ENCODE measurements at places on chromosomes 16 and 17.

DNA sequence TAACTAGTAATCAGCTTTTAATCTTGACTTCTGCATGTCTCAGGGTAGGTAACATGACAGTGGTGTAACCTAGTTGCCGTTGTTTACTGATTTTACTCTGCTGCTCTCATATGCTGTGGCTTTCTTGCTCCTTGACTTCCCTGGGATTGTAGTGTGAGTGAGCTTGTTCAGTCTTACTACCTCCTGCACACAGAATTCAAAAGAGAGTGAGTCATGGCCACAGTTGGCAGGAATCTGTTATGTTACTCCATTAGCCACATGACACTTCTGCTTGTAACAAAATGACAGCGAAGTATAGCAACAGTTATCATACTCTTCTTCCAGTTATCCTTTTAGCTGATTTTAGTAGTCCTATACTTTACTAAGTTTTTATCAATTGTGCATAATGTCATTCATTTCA, 18.8 kb downstream of the TNRC6A start:
- no peak for DNase-seq

GRCh38 chr16:72805486-72805885, 242.4 kb downstream of the ZFHX3 start:
- DNase-seq: no peak

GRCh38 chr17:58997756-58998553, 108.7 kb downstream of the TRIM37 start:
- DNase-seq: no peak

GRCh38 chr16:307691-308312, 24.8 kb downstream of the PDIA2 start:
- no peak for DNase-seq

GRCh38 chr17:57455063-57455914, 199.0 kb downstream of the MSI2 start:
- peak; percentile 25 for DNase-seq

GRCh38 chr16:49566432-49566831, 192.8 kb downstream of the C16orf78 start:
- no peak for DNase-seq

- no peak for DNase-seq
These were observed 23.5 kb downstream of the PLD6 start for GRCh38 chr17:17182598-17183136.

Data from activated T-cell treated with anti-CD3 and anti-CD28 coated beads, Interleukin-2, amount 50 U/mL, for 1 hour (primary cell).